ENCODE measurements at places on chromosomes 7 and 10.

GRCh38 chr7:35526645-35527044, 168.3 kb downstream of the HERPUD2 start:
- DNase-seq: no peak

DNA sequence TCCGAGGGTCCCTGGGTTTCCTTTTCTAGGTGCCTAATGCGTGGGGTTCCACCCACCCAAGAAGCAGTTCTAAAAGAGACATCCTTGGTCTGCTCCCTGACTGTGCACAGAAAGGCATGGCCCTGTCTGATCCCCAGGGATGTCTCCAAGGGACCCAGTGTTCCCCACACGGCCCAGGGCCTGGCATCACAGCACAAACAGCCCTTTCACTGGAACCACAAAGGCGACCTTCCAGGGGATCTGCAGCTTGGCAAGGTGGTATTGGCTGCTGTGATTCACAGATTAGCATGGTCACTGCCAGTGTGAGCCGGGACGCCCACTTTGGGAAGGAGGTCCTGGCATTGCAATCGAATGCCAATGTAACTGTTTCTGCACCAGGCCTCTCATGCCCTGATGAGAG, 6.4 kb downstream of the KCNMA1 start:
- DNase-seq: no peak

- DNase-seq: no peak
These were observed 57.0 kb downstream of the ZNF277 start for GRCh38 chr7:112263519-112263918.

- DNase-seq: no peak
These were observed 144.2 kb downstream of the SPAG6 start for GRCh38 chr10:22489467-22489866.

- DNase-seq: no peak
These were observed 172.3 kb downstream of the RAPGEF5 start for GRCh38 chr7:22184549-22185199.

DNA sequence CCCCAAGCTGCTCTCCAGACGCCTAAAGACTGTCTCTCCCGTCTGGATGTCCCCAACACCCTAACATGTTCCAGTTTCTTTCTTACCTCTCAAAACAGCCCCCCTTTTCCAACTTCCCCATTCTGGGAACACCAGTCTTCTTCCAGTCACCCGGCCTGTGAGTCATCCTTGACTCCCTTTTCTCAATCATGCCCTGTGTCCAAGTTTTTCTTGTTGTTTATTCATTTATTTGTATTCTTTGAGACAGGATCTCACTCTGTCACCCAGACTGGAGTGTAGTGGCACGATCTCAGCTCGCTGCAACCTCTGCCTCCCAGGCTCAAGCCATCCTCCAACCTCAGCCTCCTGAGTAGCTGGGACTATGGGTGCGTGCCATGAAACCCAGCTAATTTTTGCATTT, 15.6 kb downstream of the SNX10 start:
- DNase-seq: no peak

DNA sequence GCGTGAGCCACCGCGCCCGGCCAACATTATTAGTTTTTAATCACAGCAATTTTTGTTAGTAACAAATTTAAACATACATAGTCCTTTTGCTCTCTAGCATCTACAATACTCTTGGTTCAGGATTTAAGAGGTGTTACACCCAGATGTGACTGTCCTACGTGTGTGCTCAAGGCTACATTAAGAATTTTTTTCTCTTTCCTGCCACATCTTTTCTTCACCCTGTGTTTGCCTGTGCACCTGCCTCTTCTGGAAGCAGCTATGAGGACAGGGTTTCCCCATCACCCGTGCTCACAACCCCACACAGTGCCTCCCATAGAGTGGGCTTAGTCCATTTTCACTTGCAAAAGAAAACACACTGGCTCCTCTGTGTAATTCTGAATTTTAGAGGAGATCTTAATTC, 186.7 kb upstream of the KLF6 start:
- no peak for DNase-seq

DNA sequence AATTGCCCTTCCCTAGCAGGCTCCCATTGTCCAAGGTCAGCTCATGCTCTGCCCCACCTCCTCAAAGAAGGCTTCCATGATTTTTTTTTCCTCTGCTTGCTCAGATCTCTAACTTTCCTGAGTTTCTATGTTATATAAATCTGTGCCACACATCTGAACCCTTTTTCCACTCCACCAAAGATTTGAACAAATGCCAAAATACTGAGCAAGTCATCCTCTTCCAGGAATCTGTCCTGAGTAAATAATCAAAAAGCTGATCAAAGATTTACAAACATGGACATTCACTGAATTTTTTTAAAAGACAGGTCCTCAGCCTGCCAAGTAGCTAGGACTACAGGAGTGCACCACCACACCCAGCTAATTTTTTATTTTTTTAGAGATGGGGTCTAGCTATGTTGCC, 102.8 kb upstream of the ARID5B start:
- DNase-seq: no peak

- no peak for DNase-seq
These were observed 84.5 kb upstream of the DYNC1I1 start for GRCh38 chr7:95687759-95688343.

- no peak for DNase-seq
These were observed 394.6 kb downstream of the SDK1 start for GRCh38 chr7:3695602-3696001.

DNA sequence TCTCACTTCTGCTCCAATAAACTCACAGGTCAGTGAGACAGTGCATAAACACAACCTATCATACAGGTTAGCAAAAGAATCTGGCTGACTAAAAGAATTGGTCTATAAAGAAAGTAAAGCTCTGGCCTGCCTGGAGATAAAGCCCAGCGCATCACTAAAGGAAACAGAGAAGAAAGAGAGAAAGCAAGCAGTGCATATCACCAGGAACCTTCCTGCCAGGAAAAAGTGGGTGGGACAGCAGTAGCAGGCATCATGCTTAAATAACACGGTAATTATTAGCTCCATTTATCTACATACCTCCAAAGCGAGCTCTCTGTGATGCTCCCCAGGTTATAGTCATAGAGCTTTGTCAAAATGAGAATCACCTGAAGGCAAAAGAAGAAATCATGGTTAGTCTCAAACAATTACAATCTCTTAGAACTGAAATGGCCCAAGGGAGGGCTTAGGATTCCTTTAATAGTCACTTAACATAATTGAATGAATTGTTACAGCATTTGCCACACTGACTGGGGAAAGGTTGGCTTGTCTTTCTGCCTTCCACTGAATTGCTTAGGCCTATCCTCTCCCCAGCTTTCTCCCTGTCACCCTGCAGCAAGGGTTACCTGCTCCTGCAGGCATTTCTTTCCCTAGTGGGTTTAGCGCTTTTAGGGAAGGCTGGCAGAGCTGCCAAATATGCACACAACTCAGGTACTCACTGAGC, 208.1 kb downstream of the SORCS1 start:
- DNase-seq: no peak

DNA sequence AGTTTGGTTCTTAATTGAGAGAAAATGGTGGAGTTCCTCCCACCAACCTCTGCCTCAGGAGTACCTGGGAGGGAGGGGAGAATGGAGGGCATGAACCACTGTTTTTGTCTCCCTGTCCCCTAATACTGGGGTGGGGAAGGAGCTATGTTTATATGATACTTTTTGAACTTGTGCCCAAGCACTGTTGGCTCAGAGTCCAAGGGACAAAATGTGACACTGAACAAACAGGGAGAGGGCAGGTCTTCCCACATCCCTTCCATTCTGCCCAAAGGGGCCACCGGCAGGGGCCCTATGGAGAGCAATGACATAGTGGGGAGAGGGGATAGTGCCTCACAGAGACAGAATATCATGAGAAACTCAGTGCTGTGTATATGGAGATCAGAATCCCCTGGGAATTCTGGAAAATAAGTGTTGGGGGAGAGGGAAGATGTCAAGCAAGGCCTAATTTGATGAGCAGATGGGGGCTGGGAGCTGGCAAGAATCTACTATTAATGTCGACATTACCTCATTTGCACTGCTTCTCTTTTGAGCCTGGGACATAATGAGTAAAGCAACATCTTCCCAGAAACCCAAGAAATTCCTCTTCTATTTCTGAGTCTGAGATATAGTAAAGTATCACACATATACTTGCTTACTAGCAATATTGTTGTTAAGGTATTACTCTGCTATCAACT, 180.6 kb downstream of the CYP26A1 start:
- no peak for DNase-seq

- DNase-seq: no peak
These were observed 141.6 kb downstream of the TSPAN12 start for GRCh38 chr7:120716307-120716706.

DNA sequence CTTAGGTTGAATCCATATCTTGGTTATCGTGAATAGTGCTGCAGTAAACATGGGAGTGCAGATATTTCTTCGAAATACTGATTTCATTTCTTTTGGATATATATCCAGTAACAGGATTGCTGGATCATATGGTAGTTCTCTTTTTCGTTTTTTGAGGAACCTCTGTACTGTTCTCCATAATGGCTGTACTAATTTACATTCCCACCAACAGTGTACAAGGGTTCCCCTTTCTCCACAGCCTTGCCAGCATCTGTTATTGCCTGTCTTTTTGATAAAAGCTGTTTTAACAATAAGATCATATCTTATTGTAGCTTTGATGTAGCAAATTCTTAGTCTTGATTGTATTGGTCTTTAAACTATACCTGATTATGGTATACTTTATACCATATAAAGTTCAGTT, 45.3 kb downstream of the ZNRF2 start:
- DNase-seq: no peak

DNA sequence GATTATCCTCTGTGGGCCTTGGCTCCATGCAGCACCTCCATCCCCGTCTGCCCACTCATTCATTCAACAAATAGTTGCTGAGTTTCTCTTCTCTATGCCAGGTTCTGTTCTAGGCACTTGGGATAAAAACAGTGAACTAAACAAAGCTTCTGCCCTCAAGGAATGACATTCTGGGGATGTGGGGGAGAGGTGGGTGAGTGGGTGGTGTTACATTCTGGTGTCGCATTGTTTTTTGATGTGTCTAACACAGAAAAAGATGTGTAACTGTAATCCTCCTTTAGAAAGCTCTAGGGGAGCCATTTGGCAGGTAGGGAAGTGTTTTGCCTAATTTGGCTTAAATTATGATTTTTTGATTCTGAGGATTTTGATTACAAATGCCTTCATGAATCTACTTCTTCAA, 21.4 kb downstream of the AUTS2 start:
- DNase-seq: no peak

GRCh38 chr10:22712956-22713852, 1.2 kb downstream of the PIP4K2A start:
- DNase-seq: no peak

DNA sequence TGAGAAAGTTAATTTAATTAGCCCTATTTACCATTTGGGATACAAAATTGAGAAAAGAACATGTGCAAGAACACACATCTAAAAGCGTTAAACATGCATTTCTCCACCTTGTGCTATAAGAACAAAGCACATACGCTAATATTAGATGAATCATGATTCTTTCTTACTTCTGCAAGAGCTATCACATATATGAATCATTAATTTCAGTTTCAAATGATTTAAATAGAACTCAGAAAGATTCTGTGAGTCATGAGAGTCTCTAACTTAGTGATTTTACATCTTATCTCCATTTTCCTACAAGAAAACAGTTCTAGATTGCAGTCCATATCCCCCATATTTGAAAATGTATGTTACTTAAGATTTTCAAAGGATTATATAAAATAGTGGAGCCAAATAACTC, 173.9 kb downstream of the RNLS start:
- no peak for DNase-seq

GRCh38 chr10:3471472-3471871, 298.9 kb upstream of the PITRM1 start:
- DNase-seq: no peak

- no peak for DNase-seq
These were observed 71.6 kb upstream of the CAMK2B start for GRCh38 chr7:44396931-44397545.

DNA sequence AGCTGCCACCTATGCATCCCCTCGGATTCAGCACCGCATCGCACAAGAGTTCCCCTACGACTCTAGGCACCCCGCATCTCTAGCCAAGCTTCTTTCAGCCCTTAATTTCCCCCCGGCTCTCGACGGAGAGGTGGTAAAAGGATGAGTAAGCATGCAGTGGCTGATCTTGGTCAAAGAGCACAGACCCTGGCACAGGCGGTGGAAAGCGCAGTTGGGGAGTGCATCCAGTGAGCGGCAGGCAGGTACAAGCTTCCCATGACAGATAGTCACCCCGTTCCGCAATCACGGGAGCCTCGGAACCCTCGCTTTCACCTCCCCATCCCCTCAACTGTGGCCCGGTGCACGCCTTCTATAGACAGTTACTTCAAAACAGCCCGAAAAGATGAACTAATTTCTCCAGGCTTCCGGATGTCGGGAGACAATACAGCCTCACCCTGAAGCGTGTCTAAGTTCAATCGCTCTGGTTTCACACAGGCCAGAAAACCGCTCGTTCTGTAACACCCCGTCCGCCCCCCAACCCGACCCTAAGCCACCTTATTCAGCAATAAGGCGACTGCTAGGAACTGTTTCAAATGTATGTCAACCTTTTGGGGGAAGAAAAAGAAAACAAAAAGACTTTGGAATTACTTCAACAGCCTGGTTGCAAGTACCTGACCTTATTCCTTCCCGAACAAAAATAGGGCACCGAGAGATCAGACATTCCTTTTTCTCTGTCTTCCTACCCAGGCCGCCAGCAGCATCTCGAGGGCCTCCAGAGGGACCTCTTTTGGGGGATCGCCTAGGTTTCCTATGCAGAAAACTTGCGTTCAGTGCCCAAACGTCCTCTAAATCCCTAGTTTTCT, 1.4 kb downstream of the RHEB start:
- no peak for DNase-seq

DNA sequence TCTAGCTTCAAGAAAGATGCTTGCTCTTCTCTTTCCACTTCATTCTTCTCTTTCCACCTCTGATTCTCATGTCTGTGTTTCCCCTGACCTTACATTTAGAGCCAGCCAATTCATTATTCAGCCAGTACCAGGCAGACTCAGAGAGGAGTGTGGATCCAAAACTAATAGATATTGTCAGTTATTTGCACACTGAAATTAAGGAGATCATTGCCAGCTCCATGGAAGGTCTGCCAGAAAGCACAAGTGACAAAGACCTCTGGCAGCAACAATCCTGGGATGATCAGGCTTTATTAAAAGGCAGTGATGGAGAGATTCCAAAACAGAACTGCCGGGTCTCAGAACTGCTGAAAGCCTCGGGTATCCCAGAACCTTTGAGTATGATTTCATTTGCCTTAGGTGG, 749.4 kb downstream of the XPNPEP1 start:
- DNase-seq: no peak

Data from AG09309 (cell line).